ENCODE measurements at places on chromosomes 16 and 17. TPM values are rescaled to one million over a fixed set of nuclear protein-coding genes. Genes with fewer than 3 reads are reported as not detected.

CD300LB gene
- not detected for total RNA-seq

KRT16 gene
- total RNA-seq, result not detected

GRCh38 chr17:15453782-15454181 lies 13.6 kb downstream of the CDRT4 start:
- peaks cover 6% of the 10 kb centered on the region for H3K36me3 ChIP-seq
- H3K4me1 ChIP-seq, result peaks cover 61% of the 10 kb centered on the region
- DNase-seq, result no peak
- no peaks in the 10 kb centered on the region for H3K27me3 ChIP-seq

DNA sequence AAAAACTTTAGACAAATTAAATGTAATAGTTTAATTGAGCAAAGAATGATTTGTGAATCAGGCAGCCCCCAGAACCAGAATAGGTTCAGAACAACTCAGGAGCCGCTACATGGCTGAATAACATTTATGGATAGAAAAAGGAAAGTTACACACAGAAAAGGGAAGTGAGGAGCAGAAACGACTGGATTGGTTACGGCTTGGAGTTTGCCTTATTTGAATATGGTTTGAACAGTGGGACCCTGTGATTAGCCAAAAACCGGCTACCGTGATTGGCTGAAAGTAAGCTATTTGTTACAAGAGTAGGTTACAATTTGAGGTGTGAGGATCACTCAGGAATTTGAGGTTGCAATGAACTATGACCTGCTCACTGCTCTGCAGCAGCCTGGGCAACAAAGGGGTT lies 1139.8 kb downstream of the CDH11 start:
- H3K4me3 ChIP-seq, result no peak overlapping the region
- no peaks in the 10 kb centered on the region for H3K36me3 ChIP-seq
- no peak for DNase-seq
- no peaks in the 10 kb centered on the region for H3K4me1 ChIP-seq

DNA sequence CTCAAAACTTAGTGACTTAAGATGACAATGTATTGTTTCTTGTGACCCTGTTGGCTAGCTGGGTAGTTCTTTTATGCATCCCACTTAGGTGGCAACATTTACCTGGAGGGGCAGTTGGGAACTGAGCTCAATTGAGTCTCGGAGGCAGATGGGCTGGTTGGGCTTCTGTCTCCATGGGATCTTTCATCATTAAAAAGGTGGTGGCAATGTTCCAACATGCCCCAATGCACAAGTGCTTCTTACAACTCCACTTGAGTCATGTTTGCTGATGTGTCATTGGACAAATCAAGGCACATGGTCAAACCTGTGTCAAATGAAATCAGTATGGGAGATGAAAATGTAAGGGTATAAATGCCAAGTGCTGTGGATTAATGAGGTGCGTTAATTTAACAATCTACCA lies 11.7 kb upstream of the HS3ST3B1 start:
- no peaks in the 10 kb centered on the region for H3K4me1 ChIP-seq
- no peaks in the 10 kb centered on the region for H3K36me3 ChIP-seq
- no peak overlapping the region for H3K27ac ChIP-seq
- H3K27me3 ChIP-seq, result no peaks in the 10 kb centered on the region
- no peak for DNase-seq

GRCh38 chr17:28748852-28749515 lies 5.2 kb downstream of the TRAF4 start:
- peaks cover 10% of the 10 kb centered on the region for H3K4me1 ChIP-seq
- no peaks in the 10 kb centered on the region for H3K27me3 ChIP-seq
- no peak for DNase-seq
- H3K36me3 ChIP-seq, result peaks cover 78% of the 10 kb centered on the region

GRCh38 chr17:78324391-78325075 lies 35.3 kb downstream of the SOCS3 start:
- peak overlapping the region; percentile 72 for H3K27ac ChIP-seq
- no peaks in the 10 kb centered on the region for H3K36me3 ChIP-seq
- DNase-seq, result peak; percentile 89
- no peak overlapping the region for H3K4me3 ChIP-seq
